ENCODE measurements at places on chromosomes 6 and 20.

DNA sequence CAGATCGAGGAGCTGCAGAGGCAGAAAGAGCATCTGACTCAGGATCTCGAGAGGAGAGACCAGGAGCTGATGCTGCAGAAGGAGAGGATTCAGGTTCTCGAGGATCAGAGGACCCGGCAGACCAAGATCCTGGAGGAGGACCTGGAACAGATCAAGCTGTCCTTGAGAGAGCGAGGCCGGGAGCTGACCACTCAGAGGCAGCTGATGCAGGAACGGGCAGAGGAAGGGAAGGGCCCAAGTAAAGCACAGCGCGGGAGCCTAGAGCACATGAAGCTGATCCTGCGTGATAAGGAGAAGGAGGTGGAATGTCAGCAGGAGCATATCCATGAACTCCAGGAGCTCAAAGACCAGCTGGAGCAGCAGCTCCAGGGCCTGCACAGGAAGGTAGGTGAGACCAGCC is 26.2 kb downstream of the C20orf173 start:
- DNase-seq = no peak

DNA sequence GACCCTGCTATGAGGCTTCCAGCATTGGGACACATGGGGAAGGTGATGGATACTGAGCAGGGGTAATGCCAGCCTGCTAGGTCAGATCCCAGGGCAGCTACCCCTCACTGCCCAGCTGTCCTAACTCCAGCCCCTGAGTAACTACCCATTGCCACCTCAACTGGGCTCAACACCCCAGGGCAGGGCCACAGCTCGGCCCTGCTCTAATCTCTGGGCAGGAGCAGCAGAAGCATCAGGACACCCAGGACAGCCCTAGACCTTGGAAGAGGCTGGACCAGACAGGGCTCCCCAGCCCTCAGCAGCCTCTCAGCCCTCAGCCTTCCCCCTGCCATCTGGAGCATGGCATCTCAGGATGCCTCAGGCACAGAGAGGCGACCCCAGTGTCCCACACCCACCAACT is 67.4 kb upstream of the TOP1 start:
- no peak for DNase-seq

DNA sequence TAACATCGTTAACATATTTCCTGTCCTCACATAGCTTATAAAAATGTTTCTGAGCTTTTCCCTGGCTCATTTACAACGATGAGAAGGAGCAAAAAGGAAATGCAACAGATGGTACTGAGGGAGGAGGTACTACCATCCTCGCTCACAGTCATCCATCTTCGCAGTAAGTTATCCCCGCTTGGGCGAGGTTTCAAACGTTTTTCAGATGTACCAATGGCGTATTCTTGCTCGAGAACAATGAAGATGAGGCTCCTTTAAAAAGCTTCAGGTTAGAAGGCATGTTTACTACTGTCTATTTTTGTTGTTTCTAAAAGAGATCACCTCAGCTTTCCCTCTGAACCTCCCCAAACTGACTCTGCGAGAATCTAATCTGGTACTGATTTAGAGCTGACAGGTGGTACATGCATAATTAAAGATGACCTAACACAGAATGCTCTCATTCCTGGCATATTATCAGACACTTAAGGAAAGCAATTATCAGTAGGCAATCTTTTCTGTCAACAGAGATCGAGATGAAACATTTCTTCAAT is 178.7 kb downstream of the GJA10 start:
- DNase-seq = no peak

GRCh38 chr6:125913864-125914351 is 42.7 kb upstream of the HINT3 start:
- no peak for DNase-seq

DNA sequence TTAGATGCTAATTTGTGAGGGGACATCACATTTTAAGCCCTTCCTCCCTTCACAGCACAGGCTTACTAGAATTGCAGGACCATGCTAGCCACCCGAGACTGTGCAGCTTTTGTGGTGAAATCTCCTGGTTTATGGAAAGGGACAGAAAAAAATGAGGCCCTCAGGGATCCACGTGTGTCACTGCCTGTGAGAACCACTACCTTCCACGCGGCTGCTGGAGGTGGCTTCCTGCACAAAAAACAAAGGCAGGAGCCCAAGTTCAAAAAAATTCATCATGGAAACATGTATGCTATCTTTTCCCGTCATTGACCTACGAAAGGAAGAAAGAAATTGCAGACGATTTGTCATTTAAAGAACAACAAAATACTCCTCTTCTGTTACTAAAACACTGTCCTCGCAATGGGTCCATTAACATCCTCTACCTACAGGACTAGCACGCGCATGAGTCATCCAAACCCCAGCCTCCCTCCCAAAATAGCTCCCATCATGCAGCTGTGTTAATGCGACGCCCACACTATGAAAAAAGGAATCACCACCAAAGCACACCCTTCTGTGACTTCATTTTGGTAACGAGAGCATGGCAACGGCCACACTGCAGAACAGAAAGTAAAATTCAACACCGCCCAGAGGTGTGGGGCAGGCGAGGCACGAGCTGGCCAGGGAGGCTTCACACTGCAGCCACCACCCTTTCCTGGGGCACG is 45.7 kb downstream of the RAMACL start:
- DNase-seq = no peak

DNA sequence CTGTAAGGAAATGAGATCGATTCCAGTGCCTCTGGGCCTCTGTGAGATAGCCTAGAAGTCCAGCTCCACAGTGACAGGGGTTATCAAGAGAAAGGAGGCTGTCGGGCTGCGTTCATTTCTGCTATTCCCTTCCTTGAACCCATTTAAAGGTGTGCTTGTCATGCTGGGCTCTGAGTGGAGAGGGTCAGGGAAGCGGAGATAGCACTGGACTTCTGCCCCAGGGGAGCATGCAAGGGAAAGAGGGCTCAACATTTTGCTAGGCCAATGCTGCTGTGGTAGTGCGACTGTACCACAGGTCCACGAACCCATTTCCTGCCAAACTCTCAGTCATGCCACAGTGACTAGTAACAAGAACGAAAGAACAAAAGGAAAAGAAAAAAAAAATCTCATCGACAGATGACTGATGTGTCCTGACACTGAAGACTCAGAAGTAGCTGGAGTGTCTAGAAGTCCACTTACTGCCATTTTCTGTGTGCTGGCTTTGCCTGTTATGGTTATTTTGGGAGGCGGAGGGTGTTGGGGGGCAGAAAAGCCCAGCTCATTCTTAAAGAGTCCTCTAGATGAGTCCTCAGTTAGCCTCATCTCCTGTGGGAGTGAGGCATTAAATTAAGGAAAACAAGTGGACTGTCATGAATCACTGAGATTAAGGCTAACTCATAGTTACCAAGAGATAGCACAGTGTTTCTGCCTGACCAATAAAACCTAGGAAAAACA is 8.1 kb downstream of the NEDD9 start:
- DNase-seq = no peak

DNA sequence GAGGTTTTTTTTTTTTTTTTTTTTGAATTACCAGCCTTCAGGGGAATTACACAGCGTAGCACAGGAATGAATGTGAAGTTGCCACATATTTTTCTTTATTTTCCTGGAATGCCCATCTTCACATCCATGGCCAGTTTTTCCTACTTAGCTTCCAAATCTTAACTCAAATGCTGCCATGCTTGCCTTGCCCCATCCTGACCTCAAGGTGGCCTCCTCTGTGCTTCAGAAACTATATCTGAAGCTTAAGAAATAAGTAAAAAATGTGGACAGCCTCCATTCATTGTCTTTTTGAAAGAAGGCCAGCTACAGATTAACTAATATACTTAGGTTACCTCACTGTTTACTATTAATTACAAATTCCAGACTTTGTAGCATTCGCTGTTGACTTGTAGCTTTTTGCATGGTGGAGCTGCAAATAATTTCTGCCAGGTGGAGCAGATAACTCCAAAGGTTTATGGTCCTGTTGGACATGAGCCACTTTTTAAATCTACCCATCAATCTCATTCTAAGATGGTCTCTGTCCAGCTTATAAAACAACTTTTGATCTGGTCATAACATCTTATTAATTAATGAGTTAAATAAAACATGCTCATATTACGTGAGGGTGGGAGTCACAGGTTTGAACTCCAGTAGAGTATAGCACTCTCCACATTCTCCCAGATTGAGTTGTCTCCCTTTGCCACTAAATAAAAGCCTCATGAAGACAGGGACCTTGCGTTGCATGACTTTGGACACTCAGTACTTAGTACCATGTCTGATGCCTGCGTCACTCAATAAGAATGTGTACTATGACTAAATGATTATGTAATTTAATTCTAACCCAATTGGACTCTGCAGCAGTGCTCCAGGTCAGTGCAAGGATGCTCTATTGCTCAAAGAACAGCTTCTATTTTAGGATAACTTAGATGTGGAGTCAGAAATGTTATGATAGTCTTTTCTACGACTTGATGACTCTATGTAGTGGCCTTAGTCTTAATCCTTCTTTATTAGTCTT is 678.6 kb upstream of the CITED2 start:
- DNase-seq = no peak

DNA sequence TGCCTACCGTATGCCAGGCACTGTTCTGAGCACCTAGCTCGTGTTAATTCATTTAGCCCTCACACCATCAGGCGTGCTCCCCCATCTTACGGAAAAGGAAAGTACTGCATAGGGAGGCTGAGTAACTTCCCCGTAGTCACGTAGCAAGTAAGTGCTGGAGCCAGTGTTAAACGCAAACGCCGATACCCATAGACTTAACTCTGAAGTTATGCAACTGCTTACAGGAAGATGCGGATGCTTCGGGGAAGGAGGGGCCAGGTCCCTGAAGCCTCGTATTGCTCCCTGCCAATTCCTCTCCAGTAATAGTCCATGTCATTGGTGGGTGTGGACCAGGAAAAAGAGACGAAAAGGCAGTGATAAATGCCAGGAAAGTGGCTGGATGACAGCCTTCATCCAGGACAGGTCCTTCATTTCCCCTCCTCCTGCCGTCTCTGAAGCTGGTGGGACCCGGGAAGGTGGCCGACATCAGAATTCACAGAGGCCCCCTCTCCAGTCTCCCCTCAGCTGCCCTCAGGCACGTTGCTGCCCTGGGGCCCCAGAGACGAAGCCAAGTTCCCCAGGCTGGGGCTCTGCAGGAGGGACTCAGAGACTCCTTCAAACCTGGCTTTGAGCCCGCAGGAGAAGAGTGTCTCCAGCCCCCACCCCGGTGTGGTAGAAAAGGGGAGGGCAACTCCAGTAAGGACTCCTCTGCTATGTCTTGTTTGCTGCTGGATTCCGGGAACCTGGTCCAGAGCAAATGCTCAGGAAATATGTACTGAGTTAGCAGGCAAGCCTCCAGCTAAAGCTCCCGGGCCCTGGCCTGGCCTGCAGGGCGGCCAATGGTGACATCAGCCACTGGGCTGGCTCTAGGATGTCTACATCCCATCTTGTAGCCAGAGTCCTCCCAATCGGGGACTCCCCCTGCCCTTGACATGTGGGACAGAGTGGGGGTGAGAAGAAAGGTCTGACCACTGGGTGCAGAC is 37.8 kb downstream of the RAB44 start:
- DNase-seq = no peak

GRCh38 chr20:46204594-46205186 is 86.6 kb downstream of the CD40 start:
- DNase-seq = no peak

DNA sequence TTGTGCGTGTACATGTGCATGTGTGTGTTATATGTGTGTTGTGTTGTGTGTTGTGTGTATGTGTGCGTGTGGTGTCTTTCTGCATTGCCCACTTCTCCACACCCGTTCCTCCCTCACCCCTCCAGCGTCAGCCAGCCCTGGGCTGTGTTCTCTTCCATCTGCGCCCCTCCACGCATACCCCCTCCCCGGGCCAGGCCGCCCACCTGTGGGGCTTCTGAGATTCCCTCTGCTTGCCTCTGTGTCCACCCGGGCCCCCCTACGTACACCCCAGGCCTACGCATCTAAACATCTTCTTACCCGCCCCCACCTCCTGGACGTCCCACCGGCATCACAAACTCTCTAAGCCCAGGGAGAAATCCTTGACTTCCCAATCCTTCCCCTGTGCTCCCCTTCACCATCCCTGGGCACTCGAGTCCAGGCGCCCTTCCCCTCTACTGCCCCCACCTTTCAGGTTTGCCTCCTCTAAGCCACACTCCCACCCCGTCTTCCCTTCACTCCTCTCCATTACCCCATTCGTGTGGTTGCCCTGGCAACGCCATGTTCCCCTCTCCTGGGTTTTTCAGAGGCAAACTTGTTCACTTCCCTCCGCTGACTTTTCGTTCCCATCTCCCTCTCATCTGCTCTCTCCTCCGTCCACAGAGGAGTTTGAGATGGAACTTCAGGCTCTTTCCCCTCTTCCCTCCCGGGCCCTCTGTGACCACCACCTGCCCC is 81.7 kb upstream of the NNAT start:
- DNase-seq = no peak

DNA sequence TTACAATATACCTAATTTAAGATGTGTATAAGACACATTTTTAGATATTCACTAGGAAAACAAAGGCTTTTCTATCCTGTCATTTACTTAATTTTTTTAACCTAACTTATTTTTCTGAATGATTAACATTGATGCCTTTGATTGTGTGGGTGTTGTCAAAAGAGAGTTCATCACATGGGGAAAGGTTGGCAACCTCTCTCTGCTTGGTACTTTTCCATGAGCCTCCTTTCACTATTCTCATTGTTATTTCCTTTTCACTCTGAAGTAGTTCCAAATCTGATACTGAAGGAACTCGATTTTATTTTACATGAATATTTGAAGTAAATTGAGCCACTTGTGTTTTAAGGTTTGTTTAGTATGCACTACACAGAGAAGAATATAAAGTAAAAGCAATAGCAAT is 35.9 kb downstream of the TPD52L1 start:
- DNase-seq = no peak

DNA sequence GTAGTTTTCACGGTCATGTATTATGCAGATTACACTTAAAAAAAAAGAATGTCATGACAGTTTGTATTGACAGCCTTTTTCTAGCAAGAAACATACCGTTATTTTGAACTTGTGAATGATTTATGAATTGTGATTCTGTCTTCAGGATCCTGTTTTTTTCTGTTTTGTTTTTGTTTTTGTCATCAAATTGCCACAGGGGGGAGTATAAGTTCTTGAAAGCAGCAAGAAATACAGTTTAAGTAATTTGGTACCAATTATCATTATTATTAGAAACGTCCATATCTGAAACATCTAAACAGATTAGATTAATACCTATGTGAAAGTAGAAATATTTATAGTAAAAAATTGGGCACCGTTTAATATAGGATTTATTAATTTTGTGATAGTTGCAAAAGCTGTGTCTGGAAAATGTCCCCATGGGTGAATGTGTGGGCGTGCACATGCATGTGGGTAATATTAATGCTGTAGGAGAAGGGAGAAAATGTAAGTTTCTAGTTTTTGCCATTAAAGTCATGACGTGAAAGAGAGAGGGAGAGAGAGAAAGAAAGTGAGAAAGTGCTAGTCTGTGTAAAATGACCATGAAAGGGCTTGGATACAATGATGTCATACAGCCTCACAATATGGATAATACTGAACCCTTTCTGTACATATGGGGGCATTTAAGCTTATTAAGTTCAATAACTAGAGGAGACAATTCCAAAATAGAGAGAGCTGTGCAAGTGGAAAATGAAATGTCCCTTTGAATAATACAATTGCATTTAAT is 9.4 kb upstream of the CCN2 start:
- no peak for DNase-seq

- DNase-seq = no peak
Observed at GRCh38 chr6:26183581-26184366, 96.5 kb downstream of the HFE start.

GRCh38 chr6:46586906-46587305 is 65.7 kb downstream of the CYP39A1 start:
- no peak for DNase-seq
